Stimulated activated CD4-positive, alpha-beta T cell treated with anti-CD3 and anti-CD28 coated beads, Interleukin-4, amount 100 ng/mL, for 24 hours (primary cell): ENCODE measurements at places on chromosomes 2 and 18.

DNA sequence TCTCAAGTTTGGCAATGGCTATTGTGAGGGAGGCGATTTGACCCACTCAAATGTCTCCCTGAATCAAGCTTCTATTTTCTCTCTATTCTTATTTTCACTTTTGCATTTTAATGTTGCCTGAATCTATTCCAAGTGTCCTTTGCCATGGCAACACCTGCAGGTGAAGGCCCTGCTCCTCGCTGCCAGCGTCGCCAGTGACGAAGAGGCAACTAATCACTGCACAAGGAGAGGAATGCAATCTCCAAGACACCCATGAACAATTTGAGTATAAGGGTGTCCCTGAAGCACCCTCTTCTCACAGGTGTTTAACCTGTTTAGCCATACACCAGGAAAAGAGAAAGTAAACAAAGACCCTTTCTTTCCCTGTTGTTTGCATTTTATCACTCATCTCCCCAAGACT lies 165.6 kb upstream of the VRK2 start:
- DNase-seq = no peak

DNA sequence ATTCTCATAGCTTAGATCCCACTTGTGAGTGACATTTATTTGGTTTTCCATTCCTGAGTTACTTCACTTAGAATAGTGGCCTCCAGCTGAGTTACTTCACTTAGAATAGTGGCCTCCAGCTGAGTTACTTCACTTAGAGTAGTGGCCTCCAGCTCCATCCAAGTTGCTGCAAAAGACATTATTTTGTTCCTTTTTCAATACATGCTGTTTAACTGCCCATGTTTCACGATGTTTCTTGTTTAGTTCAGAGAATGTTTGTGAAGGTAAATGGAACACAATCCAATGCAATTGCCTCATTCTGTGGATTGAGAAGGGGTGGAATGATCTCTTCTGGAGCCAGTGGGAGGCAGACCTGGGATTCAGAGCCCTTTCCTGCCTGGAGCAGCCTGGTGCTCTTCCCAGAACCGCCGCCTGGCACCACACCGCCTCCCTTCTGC lies 273.5 kb upstream of the ATP5MC3 start:
- no peak for DNase-seq

DNA sequence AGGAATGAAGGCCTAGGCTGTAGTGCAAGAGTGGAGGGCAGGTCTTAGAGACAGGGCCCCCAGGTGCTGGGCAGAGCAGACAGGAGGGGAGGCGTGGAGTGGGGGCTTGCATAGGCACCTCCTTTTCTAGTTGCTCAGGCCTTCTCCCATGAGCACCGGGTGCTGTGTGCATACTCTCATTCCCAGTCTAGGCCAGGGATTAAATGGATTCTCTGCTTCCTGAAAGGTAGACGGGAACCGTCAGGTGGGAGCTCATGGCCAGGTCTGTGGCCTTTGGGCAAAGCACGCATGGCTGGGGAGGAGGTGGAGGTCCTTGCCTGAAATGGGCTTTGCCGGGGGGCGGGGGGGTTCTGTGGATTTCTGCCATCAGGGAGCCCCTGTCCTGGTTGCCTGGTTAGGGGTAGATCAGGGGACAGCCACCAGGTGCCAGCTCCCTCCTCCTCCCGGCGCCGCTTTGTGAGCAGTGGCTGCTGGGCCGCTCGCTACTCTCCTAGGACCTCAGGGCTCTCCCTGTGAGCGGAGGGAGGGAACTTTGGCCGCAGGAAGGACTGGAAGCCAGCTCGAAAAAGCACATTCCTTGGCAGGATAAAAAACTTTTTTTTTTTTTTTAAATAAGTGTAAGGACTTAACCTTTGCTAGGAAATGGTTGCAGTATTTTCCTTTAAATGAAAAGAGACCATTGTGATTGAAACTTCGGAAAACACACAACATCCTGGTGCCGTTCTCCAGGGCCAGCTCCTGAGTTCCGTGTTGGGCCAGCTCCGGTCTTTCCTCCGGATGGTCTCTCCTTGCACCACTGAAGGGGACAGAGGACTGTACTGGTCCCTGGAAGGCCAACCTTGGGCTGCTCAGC lies 82.8 kb upstream of the HAAO start:
- no peak for DNase-seq

DNA sequence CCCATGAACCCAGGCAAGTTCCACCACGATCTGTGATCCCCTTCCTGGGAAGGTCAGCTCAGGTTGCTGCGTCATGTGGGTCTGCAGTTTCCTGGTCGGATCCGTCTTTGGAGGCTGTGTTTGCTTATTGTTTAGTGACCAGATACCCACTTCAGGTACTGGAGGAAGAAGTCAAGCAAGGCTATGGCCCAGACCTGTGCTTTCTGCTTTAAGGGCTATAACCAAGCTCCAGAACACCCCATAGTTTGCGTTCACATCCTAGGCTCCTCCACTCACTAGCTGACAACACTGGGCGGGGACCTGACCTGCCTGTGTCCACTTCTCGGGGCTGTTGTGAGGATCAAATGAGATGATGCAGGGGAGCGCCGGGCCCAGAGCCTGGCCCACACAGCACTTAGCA lies 44.0 kb downstream of the MAL start:
- no peak for DNase-seq

DNA sequence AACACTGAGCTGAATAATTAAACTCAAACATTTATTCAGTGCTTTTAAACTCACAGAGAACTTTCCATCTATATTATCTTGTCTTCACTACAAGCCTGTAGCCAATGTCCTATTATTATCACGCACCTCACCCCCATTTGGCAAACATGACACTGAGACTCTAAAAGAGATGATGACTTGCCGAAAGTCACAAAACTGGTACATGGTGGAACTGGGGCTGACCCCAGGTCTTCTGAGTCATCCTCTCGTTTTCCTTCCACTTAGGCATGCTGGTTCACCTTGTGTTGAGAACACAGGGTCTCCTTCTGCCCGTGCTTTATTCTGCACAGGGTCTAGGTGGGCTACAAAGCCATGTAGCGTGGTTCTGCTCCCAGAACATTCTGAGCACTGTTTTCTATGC lies 230.0 kb upstream of the MGAT5 start:
- DNase-seq = no peak

DNA sequence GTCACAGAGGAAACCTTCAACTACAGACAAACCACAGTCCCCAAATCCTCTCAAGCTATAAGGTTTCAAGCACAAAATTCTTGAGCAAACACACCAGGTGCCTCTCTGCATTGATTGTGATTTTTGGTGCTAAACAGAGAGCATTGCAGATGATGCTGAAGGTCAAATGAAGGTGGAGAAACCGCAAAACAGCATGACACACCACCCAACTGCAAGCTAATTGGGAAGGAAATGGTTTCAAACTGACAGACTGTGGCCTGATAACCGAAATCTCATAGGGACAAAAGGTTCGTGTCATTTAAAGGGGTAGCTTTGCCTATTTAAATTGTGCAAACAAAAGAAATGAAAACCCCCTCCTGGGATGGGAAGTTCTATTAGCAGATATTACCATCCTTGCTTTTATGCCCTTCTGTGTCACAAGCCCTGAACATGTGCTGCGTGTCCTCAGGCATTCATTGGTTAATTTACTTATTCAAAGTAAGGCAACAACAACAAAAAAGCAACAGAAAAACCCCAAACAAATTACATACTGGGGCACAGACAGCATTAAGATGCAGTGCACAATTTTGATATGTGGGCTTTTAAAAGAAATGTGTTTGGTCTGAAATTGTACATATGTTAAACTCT lies 154.9 kb downstream of the AQP4 start:
- DNase-seq = no peak

- no peak for DNase-seq
Measured at GRCh38 chr2:60947056-60947455, 65.7 kb downstream of the REL start.

DNA sequence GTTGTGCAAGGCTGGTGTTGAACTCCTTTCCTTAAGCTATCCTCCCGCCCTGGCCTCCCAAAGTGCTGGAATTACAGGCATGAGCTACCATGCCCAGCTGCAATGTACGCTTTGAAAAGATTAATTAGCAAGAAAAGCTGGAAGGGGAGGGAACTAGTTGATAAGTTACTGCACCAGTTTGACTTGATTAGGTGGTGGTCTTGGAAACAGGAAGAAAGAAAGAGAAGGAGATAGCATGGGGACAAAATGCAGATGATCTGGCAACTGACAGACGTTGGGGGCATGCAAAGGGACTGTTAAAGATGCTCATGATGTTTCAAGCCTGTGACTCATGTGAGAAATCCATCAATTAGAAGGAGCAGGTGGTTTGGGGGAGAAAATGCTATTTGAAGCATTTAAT lies 68.6 kb downstream of the PLEKHM3 start:
- DNase-seq = no peak

- no peak for DNase-seq
Measured at GRCh38 chr18:22840606-22841144, 92.5 kb upstream of the RBBP8 start.

GRCh38 chr2:58448065-58448507 lies 207.0 kb upstream of the FANCL start:
- peak; percentile 3 for DNase-seq

- DNase-seq = no peak
Measured at GRCh38 chr2:106358521-106358920, 109.7 kb downstream of the RGPD3 start.

- DNase-seq = no peak
Measured at GRCh38 chr2:132374551-132374950, 42.1 kb upstream of the GPR39 start.

GRCh38 chr18:74190086-74190485 lies 41.8 kb downstream of the TIMM21 start:
- DNase-seq = no peak

DNA sequence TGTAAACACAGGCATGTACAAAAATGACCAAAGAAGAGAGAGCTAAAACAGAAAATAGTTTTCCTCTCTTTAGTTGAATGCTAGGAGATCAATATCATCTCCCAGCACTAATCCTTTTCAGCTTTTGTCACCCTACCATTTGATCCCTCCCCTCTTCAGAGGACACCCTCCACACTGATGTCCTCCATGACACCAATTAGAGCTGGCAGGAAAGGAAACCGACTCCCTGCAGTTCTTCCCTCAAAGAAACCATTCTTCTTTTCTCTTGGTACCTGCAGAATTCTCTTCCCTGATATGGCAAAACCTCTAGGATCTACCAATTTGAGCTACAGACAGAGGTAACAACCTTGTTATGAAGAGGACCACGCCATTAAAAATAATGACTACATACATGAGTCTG lies 5.3 kb downstream of the EPB41L3 start:
- no peak for DNase-seq
